RWPE2 (cell line): ENCODE measurements at places on chromosomes 5 and 9.

DNA sequence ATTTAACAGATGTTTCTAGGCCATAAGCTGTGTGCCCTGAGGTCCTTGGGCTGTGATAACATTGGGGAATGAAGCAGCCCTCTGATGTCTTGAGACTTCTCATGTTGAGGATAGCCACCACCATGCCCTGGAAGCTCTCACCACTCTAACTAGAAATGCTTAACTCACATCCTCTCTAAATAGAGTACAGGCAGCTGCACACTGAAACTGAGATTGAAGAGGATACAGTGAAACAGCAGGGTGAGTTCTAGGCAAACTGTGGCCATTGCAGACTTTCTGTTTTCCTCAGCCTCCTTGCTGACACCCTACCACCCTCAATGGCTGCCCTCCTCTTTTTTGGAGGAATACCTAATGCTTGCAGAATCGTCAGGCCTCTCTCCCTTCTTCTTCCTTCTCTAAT is 22.4 kb downstream of the UTP15 start:
- no peak overlapping the region for H3K4me3 ChIP-seq
- H3K36me3 ChIP-seq = peaks cover 5% of the 10 kb centered on the region; the same call in 1 of the 2 replicates
- H3K27ac ChIP-seq = no peak overlapping the region
- no peak for DNase-seq
- H3K4me1 ChIP-seq = peaks cover 18% of the 10 kb centered on the region

DNA sequence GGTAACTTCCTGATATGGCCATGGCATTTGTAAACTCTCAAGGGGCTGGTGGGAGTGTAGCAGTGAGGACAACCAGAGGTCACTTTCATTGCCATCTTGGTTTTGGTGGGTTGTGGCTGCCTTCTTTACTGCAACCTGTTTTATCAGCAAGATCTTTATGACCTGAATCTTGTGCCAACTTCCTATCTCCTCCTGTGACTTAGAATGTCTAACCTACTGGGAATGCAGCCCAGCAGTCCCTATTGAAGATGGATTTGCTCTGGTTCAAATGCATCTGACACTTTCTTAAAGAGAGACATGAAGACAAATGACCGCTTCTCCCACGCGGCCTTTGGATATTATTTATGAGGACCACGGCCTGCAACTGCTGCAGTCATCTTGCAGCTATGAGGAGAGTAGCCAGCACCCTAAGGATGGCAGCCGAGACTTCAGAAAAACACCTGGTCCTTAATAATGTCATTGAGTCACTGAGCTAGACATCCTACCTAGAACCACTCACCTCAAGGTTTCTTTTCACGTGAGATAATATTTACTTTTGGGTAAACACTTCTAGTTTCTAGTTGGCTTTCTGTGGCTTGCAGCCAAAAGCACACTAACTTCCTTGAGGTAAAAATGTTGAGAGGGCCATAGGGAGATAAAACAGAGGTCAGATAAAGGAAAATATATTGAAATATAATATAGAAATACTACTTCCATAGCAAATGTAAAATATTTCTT is 28.2 kb downstream of the CETN3 start:
- H3K27me3 ChIP-seq = peaks cover 5% of the 10 kb centered on the region
- DNase-seq = no peak
- no peaks in the 10 kb centered on the region for H3K36me3 ChIP-seq
- no peak overlapping the region for H3K4me3 ChIP-seq

DNA sequence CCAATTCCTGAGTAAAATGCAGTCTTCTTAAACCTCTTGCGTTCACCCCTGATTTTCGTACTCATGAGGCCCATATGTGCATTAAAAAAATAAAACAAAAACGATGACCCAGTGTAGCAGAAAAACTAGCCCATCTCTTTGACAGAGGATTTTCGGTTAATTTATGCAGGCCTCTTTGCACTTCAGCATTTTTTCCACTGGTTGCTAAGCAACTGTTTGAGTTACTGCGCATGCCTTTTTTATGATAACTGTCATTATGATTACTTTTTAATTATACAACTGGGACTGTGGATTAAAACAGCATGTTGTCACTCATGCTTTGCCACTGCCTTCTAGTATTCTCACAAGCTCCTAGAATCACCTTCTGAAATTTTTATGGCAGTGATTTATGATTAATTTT is 165.0 kb downstream of the SMARCA2 start:
- no peaks in the 10 kb centered on the region; the same call in 1 of the 2 replicates for H3K36me3 ChIP-seq
- H3K4me1 ChIP-seq = no peaks in the 10 kb centered on the region
- no peaks in the 10 kb centered on the region for H3K27me3 ChIP-seq
- DNase-seq = no peak

- no peaks in the 10 kb centered on the region for H3K27me3 ChIP-seq
- no peaks in the 10 kb centered on the region for H3K36me3 ChIP-seq
- no peaks in the 10 kb centered on the region for H3K4me1 ChIP-seq
- no peak overlapping the region for H3K4me3 ChIP-seq
- no peak overlapping the region for H3K27ac ChIP-seq
These were observed 43.1 kb upstream of the NAA35 start for GRCh38 chr9:85897848-85898247.

- no peaks in the 10 kb centered on the region for H3K36me3 ChIP-seq
- no peak overlapping the region for H3K4me3 ChIP-seq
These were observed 139.7 kb downstream of the TLE1 start for GRCh38 chr9:81549500-81550206.

DNA sequence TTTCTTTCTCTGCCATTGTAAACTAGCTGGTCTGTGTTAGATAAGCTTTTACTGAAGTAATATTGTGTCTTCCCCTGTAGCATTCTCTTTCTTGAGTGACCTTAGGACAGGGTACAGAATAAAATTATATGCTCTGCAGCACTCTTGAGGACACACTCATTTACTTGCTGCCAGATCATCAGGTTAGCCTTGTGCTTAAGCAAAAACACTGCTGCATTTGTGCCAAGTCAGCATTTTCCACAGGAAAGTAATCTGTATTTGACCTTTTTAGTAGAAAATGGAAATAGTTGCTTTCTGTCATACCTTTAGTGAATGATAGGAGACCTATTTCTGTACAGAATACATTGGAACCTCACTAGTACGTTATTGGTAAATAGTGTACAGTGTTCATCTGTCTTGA is 54.2 kb downstream of the LMNB1 start:
- H3K36me3 ChIP-seq = peaks cover 99% of the 10 kb centered on the region
- no peak for DNase-seq
- no peak overlapping the region for H3K4me3 ChIP-seq
- H3K4me1 ChIP-seq = no peaks in the 10 kb centered on the region
- H3K27ac ChIP-seq = no peak overlapping the region

GRCh38 chr5:64505769-64506566 is at the start of gene RGS7BP:
RGS7BP (plus strand) TSS chr5:64506015; CDS start chr5:64506625, 610 bp downstream.
- no peaks in the 10 kb centered on the region for H3K36me3 ChIP-seq
- peak within 1 kb of the TSS; percentile 7 for H3K4me3 ChIP-seq
- H3K27me3 ChIP-seq = peaks cover 56% of the 10 kb centered on the region

- no peak overlapping the region for H3K27ac ChIP-seq
- DNase-seq = no peak
- H3K27me3 ChIP-seq = no peaks in the 10 kb centered on the region
- H3K36me3 ChIP-seq = no peaks in the 10 kb centered on the region
These were observed 51.1 kb downstream of the KLF4 start for GRCh38 chr9:107438211-107439031.

- H3K36me3 ChIP-seq = no peaks in the 10 kb centered on the region
- no peak for DNase-seq
- H3K27me3 ChIP-seq = no peaks in the 10 kb centered on the region
These were observed 69.9 kb upstream of the PLPP1 start for GRCh38 chr5:55604611-55605067.

DNA sequence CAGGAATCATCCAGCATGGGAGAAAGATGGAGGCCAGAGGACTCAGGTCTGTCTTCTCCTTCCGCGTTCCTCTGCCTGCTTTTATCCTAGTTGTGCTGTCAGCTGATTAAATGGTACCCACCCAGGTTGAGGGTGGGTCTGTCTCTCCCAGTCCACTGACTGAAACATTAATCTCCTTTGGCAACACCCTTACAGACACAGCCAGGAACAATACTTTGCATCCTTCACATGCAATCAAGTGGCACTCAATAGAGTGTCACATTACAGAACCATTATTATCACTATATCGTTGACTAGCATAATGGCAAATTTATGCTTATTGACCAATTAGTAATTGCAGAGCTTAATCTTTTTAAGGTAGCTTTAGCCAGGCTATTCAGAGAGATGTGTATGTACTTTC is 64.8 kb downstream of the UNC13B start:
- no peaks in the 10 kb centered on the region for H3K27me3 ChIP-seq
- no peak for DNase-seq
- H3K36me3 ChIP-seq = no peaks in the 10 kb centered on the region; the same call in 1 of the 2 replicates
- H3K27ac ChIP-seq = no peak overlapping the region

GRCh38 chr5:113059232-113060040 is 82.8 kb downstream of the DCP2 start:
- peaks cover 6% of the 10 kb centered on the region for H3K4me1 ChIP-seq
- DNase-seq = no peak
- H3K27me3 ChIP-seq = no peaks in the 10 kb centered on the region
- H3K4me3 ChIP-seq = no peak overlapping the region

GRCh38 chr9:112028242-112029221 is 131.9 kb downstream of the UGCG start:
- H3K36me3 ChIP-seq = no peaks in the 10 kb centered on the region
- H3K4me1 ChIP-seq = peaks cover 23% of the 10 kb centered on the region
- no peak for DNase-seq
- no peaks in the 10 kb centered on the region for H3K27me3 ChIP-seq
